Left ventricle myocardium inferior (tissue), 1 donor: ENCODE measurements at places on chromosomes 2 and 18. TPM values are rescaled to one million over a fixed set of nuclear protein-coding genes. Genes with fewer than 3 reads are reported as not detected.

GRCh38 chr2:197261808-197262226, 48.8 kb downstream of the ANKRD44 start:
- DNase-seq: no peak

DNA sequence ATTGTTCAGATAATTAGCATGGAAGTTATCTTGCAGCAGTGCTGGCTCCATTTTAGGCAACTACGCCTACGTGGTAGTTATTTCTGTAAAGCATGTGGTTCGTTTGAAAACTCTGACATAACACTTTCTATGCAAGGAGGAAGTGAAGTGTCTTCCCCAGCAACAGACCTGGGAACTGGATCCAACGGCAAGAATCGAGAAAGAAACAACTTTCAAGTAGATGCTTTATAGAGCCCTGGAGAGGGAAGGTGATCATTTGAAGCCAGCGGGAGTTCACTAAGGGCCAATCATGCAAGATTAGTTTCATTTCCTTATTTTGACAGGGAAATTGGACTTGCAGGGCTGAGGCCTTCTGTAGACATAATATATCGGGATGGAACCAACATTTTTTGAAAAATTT, 218.3 kb downstream of the ACKR3 start:
- DNase-seq: no peak

OTOF gene
- total RNA-seq: not detected

DNA sequence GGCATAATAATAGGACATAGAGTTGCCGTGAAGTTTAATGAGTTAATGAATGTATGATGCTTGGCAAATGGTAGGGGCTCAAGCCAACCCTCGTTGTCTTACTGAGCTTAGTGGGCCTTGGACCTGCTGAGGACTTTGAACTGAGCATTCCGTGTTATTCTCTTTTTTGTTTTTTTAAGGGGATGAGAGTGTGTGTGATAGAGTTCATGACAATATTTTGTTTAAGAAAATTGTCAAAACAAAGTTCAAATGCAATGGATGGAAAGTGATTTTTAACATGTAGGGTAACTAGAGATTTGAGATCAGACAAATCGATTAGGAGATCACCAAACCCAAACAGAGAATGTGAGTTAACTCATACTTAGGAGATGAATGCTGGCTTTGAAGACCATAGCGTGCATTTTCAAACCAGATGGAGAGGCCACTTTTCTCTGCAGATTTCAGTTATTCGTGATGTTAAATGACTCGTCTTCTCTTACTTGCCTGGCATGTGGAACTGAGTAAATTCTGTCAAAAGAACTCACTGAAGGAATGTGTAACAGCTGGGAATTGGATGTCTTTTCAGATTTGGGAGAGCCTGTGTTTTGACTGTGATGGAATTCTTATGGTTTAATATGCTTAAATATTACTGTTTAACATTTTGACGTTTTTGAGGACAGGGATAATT, 88.7 kb downstream of the NEDD4L start:
- no peak for DNase-seq

POTEJ gene
- total RNA-seq: not detected

FBLN7 gene
- total RNA-seq: 0.60 TPM

DSC2 gene
- total RNA-seq: 24.5 TPM

DNA sequence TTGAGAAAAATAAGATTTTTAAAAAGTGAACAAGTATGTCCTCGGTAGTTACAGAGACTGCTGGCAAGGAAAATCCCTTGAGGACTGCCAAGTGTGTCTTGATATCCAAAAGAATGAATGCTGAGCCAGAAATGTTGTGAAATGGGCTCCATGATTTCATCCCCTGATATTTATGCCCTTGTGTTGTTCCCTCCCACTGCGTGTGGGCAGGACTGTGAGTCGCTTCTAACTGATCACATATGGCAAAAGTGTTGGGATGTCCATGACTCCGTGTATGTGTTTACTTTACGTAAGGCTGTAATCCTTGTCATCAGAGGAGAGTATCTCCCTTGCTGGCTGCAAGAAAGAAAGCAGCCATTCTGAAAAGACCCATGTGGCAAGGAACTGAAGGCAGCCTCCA, 285.1 kb downstream of the SS18 start:
- no peak for DNase-seq

- no peak for DNase-seq
Observed at GRCh38 chr2:88187927-88188326, 17.8 kb downstream of the THNSL2 start.

SNORC gene
- 1.0 TPM for total RNA-seq

- DNase-seq: no peak
Observed at GRCh38 chr2:237695201-237695780, 67.9 kb downstream of the LRRFIP1 start.

DNA sequence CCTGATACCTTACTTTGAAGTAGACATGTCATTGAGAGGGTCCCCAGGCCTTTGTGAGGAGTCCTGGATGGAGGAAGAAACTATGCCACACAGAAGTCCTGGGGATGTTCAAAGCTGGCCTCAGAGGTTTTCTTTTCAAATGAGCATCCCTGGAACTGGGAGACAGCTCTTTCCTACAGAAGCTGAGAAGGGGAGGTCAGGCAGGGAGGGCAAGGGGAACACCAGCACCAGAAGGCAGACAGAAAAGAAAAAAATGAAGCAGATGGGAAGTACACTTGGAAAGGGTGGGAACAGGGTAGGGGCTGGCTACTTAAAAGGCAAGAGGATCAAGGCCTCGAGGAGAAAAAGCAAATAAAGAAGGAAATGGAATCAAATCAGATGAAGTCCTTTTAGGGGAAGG, 120.0 kb downstream of the FMNL2 start:
- DNase-seq: no peak

- DNase-seq: peak; percentile 32
Observed at GRCh38 chr2:24359129-24360049, 947 bp downstream of the ITSN2 start.

PLCL1 gene
- 78.6 TPM for total RNA-seq

DNA sequence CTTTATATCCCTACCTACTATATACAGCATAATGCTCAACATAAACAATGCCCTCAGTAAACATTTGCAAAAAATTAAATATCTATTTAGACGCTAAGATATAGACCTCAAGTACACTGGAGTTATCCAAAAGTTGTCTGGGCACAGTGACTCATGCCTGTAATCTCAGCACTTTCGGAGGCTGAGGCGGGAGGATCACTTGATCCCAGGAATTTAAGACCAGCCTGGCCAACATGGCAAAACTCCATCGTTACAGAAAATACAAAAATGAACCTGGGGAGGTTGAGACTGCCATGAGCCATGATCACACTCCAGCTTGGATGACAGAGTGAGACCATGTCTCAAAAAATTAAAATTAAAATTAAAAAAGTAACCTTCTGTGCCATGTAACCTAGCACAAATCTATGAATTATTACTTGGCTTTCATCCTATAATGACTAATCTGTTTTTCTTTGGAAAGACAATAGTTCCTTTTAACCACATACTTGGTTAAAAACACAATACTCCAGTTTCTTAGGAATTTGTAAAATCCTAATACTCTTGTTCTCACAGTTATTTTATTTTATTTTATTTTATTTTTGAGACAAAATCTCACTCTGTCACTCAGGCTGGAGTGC, 6.7 kb upstream of the TNFAIP6 start:
- no peak for DNase-seq

DNA sequence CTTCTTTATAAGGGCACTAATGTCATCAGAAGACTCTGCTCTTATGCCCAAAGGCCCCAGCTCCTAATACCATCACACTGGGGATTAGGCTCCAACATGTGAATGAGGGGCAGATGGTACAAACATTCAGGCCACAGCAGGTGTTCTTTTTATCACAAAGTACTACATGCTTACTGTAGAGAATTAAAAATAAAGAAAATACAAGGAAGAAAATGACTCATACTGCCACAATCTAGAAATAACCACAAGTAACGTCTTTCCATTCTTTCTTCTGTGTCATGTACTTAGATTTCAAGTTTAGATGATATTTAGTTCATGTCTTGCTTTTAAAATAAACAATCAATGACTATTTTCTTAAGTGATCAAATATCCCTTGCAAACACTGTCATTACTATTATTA, 100.3 kb upstream of the NEDD4L start:
- no peak for DNase-seq

MBD1 gene
- 50.2 TPM for total RNA-seq

DNA sequence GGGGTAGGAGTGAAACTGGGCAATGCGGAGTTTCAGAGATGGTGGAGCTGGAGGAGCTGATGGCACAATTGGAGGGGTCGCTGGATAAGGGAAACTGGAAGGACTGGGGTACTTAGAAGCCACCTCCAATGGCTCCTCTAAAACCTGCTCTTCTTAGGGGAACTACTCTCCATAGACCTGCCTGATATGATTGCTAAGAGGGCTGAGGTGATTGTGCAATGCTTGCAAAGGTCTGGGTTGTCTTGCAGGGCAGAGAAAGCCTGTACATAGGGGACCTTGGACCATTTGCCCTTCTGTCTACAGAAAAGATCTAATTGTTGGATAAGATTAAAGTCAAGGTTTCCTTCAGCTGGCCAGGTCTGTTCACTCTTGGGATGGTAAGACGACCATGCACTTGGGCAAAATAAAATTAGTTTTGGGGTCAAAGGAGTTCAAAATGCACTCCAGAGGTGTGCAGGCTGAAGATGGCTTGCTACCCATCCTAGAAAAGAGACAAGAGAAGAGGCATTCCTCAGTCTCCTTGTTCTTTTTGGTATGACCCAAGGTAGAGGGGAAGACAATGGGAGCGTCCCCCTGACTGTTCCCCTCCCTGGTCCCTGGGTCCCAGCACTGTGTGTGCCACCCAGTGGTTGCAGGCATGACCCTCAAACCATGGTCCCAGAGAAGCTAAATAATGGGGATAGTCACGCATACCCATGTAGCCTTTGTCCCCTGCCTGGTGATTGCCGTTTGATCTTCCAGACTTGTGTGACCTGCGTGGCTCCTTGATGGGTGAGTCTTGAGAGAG, 41.1 kb downstream of the STK17B start:
- DNase-seq: no peak

GRCh38 chr2:217710211-217710765, 292.5 kb downstream of the TNS1 start:
- DNase-seq: no peak

GRCh38 chr18:7319161-7319560, 88.3 kb downstream of the LRRC30 start:
- no peak for DNase-seq

- no peak for DNase-seq
Observed at GRCh38 chr2:117553448-117553847, 261.0 kb upstream of the DDX18 start.

- no peak for DNase-seq
Observed at GRCh38 chr18:45666520-45666919, 51.2 kb downstream of the SLC14A2 start.

GRCh38 chr2:230929381-230930148, 4.5 kb upstream of the GPR55 start:
- no peak for DNase-seq

NETO1 gene
- not detected for total RNA-seq

- DNase-seq: no peak
Observed at GRCh38 chr2:10223471-10223870, 79.2 kb upstream of the HPCAL1 start.

EGR4 gene
- not detected for total RNA-seq

GRCh38 chr2:45674035-45674816, 22.8 kb downstream of the PRKCE start:
- DNase-seq: no peak

DNA sequence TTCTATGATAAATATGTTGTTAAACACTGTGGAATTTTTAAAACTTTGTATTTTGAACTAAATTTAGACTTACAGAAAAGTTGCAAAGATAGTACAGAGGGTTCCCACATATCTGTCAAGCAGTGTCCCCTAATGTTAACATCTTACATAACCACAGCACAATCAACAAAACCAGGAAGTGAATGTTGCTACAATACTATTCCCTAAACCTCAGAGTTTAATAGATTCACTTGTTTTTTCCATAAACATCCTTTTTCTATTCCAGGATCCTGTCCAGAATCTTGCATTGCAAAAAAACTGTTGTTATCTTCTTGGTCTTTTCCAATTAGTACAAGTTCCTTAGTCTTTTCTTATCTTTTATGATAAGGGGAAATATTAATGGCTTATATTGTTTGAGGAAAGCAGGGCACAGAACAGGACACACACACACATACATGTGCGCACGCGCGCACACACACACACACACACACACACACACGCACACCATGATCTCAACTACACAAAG, 251.1 kb upstream of the TRIB2 start:
- peak; percentile 22 for DNase-seq

GREB1 gene
- total RNA-seq: 7.8 TPM
